ENCODE measurements at places on chromosomes 7 and 10.

- DNase-seq = no peak
Observed at GRCh38 chr7:100127866-100128636, 1.3 kb downstream of the MBLAC1 start.

DNA sequence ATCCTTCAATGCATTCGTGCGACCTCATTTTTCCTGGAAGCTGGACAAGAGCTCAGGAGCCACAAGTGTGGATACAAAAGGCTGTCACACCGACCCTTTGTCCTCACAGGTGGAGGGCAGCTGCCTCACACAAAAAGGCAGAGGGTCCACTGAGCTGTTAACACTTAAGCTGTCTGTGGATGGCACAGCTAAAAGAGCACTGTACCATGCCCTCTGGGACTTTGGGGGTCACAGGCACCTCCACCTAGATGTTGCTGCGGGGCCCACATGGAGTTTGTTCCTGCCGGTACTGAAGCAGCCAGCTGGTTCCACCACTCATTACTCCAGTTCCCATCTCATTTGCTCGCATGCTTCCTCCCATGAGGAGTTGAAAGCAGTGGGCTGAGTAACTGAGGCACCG lies 57.0 kb downstream of the STRA8 start:
- DNase-seq = no peak

- no peak for DNase-seq
Observed at GRCh38 chr10:121556918-121557573, 41.2 kb downstream of the FGFR2 start.

DNA sequence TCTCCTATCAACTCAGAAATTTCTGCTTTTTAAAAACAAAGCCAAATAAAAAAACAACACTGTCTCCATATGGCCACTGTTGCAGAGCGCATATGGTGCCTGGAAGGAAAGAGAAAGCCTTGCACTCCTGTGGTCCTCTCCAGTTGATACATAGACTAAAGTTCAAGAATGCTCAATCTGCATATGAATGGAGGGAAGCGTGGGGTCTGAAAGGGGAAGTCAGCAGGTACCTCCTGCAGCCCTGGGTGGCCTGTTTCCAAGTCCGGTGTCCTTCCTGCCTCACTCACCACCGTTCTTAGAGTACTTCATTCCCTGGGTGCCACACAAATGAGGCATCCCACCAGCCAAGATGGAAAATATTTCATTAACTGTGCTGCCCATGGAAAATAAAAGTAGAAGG lies 138.3 kb upstream of the PALS2 start:
- DNase-seq = no peak

DNA sequence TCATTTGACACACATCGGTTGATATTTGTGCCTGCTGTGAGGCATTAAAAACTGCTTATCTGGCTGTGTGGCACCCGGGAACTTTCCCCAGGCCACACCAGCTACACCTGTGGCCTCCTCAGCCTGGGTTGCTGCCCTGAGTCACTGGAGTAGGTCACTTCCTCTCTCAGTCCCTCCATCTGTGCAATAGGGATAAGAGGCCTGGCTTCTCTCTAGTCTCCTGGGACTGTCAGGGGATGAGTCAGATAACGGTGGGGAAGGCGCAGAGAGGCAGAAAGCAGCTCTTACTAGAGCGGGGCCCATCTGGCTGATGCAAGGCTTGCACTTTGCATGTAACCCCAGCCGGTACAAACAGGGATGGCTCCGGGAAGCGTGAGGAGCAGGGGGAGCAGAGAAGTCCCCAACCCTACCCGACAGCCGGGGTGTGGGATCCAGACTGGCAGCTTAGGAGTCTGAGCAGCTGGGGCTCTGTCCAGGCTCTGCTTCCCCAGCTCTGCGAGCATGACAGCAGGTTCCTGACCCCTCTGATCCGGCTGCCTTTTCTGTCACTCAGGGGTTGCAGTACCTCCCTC lies 34.0 kb downstream of the DNAJB12 start:
- DNase-seq = peak; percentile 99

GRCh38 chr10:101158459-101159058 lies 27.5 kb downstream of the TLX1 start:
- no peak for DNase-seq

DNA sequence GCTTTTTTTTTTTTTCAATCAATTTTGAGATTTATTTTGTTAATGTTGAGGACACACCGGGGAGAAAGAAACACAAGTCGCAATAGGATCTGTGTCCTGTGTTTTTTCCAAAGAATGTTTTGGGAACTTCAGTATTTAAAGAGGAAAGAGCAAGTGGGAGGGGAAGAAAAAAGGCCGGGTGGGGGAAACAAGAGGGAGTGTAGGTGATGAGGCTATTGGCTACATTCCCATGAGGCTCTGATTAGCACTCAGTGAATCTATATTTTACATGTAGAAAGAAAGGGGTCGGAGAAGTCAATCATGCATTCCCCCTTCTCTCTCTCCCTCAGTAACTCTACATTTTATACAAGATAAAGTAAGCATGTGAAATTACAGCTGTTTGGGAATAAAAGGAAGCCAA lies 4.1 kb downstream of the ZNF680 start:
- DNase-seq = no peak

- no peak for DNase-seq
Observed at GRCh38 chr7:157717211-157718174, 380.7 kb downstream of the DNAJB6 start.

- DNase-seq = no peak
Observed at GRCh38 chr7:63067897-63068585, 930.6 kb upstream of the ZNF722 start.

DNA sequence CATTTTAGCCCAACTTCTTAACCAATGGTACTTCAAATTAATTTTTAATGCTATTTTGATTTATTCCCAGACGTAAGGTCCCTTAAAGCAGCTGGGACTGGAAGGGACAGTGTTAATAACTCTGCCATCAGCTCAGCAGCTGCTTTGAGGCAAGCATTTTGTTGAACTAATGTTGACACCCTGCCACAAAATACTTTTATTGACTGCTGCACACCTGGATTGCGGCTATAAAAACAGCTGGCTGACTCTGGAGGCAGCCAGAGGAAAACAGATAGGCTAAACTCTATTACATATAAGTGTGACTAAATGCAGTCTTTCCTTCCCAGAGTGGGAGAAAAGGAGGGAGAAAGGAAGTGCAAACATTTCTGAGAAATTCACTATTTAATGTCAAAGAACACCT lies 77.6 kb downstream of the ETV1 start:
- DNase-seq = no peak

GRCh38 chr10:91032611-91033206 lies 111.8 kb upstream of the ANKRD1 start:
- DNase-seq = no peak

- DNase-seq = peak; percentile 49
Observed at GRCh38 chr7:19939746-19940145, 166.3 kb upstream of the TMEM196 start.

DNA sequence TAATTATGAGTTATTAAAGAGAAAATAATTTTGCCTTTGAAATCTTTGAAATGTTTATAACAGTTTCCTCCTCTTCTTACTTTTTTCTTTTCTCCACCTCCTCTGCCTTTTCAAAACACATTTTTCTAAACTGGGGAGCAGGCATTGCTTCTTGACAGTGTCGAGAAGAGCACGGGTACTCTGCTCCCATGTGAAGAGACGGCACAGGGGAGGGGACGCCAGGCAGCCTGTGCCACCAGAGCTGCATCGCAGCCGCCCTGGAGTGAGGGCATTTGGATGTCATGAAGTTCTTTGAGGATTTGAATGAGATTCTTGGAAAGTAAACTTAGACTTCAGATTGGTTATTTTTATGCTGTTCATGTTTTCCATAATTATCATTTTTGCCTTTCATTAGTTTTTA lies 149.7 kb downstream of the ACTR3B start:
- no peak for DNase-seq

GRCh38 chr7:104825099-104825498 lies 188.9 kb upstream of the KMT2E start:
- DNase-seq = no peak

GRCh38 chr10:23174074-23174976 lies 17.8 kb upstream of the PTF1A start:
- DNase-seq = no peak

DNA sequence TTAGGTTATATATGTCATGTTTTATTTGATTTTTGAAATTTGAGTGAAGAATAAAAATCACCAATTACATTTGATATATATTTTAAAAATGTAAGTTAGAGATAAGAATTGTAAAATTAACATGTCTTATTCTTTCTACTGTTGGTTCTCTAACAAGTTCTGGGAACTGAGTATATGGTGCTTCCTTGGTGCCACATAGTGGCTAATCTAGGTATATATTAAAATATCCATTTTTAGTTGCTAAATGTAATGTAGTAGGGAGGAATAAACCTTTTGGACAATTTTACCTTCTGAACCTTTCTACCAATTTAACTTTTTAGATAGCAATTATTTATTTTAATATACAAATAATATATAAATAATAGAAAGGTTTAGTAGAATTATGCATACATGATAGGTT lies 17.5 kb downstream of the CFAP69 start:
- no peak for DNase-seq

DNA sequence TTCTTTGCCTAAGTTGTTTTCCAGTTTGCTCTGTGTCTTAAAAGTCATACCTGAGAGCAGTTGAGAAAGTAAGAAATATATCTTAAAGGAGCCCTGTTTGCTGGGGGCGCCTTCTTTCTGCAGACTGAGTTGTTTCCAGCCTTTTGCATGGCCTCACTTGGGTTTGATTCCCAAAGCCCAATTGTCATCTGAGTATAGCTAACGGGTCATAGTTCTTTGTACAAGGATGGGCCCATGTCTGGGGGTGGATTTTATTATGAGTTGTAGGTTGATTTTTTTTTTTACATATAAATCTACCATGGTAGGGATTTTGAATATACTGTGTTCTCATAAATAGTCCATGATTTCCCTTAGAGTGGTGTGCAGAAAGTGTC lies 318.7 kb upstream of the LRGUK start:
- DNase-seq = no peak

DNA sequence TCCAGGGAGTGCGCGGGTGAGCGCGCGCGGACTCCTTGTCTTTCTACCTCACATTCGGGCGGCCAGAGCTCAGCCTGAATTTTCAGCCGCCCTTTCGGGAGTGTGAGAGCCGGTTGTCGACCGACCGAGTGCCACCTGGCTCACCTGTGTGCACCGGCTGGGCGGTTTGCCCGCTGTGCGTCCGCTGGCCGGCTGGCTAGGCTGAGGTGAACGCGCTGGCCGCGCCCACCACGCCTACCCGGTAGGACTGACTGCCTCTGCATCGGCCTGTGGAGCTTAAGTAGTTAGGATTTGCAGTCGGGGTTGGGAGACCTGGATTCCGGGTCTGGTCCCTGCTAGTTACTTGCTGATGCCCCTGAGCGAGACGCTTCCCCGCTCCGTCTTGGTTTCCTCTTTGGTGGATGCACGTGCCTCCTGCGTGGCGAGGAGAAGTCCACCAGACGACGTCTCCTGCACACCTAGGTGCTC lies 553 bp downstream of the TSPAN15 start:
- no peak for DNase-seq

- no peak for DNase-seq
Observed at GRCh38 chr10:62769574-62770242, 34.8 kb upstream of the ADO start.

DNA sequence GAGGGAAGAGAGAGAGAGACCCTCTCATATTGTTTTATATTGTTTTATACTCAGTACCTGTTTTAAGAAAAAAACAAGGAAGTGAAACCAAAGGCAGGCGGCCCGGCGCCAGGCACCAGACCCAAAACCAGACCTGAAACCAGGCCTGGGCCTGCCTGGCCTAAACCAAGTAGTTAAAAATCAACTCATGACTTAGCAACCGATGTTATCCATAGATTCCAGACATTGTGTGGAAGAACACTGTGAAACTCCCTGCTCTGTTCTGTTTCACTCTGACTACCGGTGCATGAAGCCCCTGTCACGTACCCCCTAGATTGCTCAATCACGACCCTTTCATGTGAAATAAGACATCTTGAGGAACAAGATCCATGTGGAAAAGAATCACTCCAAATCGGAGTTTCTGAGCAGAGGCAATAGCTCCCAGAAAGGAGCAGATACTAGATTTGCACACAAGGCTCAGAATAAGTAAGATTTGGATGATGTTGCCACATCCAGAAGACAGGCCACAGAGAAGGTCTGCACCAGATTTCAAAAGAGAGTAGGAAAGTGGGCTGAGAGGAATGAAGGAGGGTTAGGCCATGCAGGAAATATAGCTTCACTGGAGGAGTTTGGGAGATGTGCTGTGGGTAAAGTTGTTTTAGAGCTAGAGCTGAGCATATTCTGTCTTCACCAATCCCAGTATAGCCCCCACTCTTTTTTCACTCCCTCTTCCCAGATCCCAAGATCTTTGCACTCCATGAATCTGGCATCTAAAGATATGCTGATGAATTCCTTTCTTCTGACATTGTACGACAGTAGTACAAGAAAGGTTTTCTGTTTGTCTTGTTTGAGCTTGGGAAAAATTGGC lies 8.8 kb upstream of the ZNF248 start:
- DNase-seq = no peak

GRCh38 chr10:123561141-123561440 lies 105.1 kb upstream of the GPR26 start:
- DNase-seq = no peak

GRCh38 chr7:131586259-131586658 lies 29.8 kb upstream of the PODXL start:
- DNase-seq = no peak

- no peak for DNase-seq
Observed at GRCh38 chr7:34064519-34065158, 159.3 kb downstream of the BMPER start.

DNA sequence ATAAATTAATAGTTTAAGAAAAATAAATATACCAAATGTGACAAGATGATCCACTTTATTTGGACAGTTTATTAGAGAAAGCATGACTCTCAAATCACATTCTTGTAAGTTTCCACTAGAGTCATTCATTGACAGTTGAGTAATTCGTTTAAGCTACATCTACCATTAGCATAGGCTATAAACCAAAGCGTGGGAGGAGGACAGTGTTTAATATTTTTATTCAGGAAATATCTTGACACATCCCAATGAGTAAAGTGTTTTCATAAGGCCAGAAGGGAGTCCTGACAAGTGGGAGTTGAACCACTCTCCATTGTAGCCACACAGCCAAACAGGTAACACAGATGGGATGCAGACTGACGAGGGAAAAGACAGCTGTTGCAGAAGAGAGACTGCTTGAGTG lies 386.5 kb upstream of the SEMA3D start:
- DNase-seq = no peak

DNA sequence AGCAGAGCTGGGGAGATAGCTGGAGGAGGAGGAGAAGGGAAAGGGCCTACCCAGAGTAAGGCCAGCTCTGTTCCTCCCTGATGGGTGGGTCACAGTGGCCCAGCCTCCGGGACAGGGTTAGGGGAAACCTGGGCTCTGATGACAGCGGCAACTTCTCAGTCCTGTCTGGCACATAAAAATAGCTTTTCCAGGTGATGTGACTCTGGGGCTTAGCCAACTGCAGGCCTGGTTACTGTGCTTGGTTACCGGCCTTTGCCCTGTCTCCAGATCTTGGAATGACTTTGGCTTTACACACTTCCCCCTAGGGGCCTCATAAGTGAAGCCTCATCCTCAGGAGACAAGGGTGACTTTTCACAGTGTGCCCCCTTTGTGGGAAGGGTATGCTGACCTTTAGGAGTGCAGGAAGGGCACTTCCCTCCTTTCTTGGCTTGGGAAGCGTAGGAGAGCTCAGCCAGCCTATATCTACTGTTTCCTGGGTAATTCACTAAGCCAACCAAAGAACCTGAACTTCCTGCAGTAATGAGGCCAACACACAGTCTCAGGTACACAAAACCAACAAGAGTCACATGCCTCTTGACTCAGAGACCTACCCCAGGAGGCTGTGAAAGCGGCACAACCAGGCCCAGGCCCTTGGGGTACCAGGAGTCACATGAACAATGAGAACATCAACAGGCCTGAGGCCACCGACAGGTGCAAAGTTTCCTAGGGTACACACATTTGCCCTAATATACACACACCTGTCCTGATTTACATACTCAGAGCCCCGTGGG lies 11.7 kb upstream of the HILPDA start:
- DNase-seq = no peak

- DNase-seq = no peak
Observed at GRCh38 chr7:27188386-27189294, 3.6 kb upstream of the HOXA11 start.

Data from AG09309 (cell line).